GM12865 (cell line): ENCODE measurements at places on chromosomes 5 and 9.

GRCh38 chr9:95383185-95383676 is 65.7 kb upstream of the FANCC start:
- no peak for DNase-seq

- DNase-seq: no peak
Measured at GRCh38 chr5:22844155-22844554, 9.0 kb downstream of the CDH12 start.

GRCh38 chr5:127227881-127228280 is 62.7 kb upstream of the MEGF10 start:
- no peak for DNase-seq

GRCh38 chr5:143056339-143056704 is 286.1 kb downstream of the ARHGAP26 start:
- DNase-seq: peak; percentile 54

- DNase-seq: no peak
Measured at GRCh38 chr9:36268007-36268427, 9.8 kb upstream of the GNE start.

- no peak for DNase-seq
Measured at GRCh38 chr9:126532489-126532888, 81.2 kb upstream of the LMX1B start.

DNA sequence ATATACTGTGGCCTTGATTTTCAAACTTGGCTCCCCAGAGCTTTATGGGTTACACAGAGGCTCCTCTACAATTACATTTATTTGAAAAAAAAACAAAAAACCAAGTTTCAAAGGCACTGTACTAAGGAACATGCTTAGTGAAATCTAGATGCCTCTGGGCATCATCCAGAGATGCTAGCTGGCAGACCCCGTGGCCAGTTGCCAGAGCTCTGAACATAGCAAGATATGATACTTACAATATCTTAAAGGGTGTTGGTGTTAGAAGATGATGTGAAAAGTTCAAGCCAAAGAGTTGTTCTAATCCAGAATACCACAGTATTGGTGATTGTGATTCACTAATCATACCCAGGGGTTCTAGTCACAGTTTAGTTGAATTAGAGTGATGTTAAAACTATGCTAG is 87.8 kb downstream of the JAK2 start:
- DNase-seq: no peak

DNA sequence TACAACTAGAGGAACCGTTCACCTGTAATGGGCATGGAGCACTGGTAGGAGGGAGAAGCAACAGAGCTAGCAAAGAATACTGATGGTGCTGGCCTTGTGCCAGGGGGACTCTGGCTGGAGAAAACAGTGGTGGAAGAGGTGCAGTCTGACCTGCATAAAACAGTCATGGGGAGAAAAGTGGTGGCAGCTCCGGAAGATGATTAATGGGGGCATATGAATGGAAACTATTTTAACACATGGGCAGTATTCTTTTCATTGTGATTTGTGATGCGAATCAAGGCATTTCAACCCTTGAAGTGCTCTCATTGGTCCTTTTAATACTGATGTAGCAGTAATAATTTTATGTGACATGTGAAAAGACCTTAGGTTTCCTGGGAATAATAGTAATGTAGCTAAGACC is 219.6 kb downstream of the ADAMTS6 start:
- no peak for DNase-seq

DNA sequence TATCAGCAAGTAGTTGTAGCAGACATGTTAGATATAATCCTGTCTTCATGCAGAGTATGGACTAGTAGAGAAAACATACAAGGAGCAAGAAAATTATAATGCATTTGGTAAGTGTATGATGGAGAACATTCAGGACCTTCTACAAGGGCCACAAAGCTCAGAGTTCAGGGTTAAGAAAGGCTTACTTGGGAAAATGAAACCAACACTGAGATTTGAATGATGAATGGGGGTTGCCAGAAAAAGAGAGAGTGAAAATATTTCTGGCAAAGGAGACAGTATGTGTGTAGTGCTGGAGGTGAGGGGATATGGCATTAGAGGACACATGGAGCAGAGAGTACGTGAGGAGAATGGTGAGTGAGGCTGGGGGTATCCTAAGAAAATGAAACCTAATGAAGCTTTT is 169.8 kb upstream of the STK32A start:
- DNase-seq: peak; percentile 11

GRCh38 chr9:880725-881124 is 39.2 kb downstream of the DMRT1 start:
- peak; percentile 65 for DNase-seq

DNA sequence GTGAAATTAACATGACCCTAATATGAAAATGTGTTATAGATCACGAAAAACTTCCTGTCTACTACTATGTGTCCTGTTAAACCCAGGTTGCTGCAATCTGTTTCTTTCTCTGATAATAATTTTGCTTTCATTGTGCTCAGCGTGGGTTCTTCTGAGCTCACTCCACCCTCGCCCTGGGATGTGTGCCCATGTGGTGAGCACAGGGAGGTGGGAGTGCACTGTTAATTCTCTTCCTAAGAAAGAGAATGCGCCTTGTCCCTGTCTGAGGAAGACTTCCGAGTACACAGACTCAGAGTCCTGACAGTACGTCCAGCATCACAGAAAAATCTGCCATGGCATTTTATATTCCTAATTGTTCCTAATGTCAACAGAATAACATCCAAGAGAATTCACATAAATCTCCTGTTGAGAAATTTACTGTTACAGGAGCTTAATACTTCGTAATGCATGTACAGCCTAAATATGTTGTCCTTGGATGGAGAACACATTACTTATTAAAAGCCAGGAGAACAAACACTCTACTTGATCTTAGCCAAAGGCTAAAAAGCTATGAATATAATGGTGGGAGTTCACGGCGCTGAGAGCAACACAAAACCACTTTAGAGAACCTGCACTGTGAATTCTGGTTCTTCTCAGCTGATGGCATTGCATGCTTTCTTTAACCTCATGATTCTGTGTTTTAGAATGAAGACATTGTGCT is 102.6 kb downstream of the PDE4D start:
- DNase-seq: no peak

- no peak for DNase-seq
Measured at GRCh38 chr5:38938973-38939372, 93.2 kb downstream of the OSMR start.

- DNase-seq: no peak
Measured at GRCh38 chr5:40089269-40089668, 590.4 kb upstream of the PTGER4 start.

DNA sequence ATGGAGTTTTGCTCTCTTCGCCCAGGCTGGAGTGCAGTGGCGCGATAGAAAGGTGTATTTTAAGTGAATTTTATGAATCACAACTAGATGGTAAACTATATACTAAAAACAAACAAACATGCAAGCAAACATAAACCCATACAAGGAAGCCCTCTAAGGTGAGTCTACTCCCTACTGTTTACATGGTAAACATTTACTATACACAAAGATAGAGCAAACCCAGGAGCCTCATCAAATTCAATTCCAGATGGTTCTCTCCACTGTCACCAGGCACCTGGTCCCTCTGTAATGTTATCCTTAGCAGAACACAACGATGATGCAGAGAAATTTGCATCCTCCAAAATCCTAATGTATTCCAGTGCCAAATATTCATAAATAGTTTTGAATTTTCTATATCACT is 17.9 kb downstream of the ANKH start:
- no peak for DNase-seq

GRCh38 chr9:34957492-34958410 is at the start of gene PHF24:
TSS of gene PHF24 (plus strand) at chr9:34958285. CDS start at chr9:34971299, 13,014 bp downstream.
- DNase-seq: peak; percentile 15

- no peak for DNase-seq
Measured at GRCh38 chr9:128636024-128636390, 20.6 kb downstream of the DYNC2I2 start.

DNA sequence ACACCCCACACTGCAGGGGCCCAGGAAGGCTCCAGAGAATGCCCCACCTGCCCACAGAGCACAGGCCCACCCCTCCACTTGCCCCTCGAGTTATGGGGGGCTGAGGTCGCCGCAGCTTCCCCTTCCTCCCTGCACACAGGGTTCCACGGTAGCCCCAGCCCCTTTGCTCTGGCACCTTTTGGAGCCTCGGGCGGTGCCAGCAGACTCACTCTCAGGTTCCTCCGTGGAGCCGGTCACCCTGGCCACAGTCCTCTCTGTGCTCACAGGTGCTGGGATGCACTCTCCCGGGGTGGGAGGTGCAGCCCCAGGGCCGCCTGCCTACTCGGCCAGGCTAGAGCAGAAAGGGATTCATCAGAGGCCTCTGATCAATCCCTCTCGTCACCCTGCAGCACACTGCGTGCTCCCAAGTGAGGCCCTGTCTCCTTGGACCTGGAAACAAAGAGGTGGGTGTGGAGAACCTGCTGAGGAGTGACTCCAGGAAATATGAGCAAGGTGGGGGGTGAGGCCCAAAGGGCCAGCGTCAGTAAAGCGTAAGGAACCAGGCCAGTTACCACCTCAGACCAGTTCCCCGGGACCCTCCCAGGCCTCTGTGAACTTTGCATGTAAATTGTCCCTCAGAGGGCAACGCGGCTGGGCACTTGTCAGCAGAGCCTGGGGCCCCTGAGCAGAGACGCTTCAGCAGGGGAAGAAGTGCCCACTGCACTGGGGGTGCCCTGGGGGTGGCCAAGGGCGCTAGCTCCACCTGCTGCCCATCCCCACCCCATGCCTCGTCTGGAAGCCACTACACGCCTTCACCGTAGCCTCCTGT is 167.8 kb downstream of the OLFM1 start:
- DNase-seq: no peak

GRCh38 chr5:9244417-9244816 is 301.5 kb downstream of the SEMA5A start:
- no peak for DNase-seq

DNA sequence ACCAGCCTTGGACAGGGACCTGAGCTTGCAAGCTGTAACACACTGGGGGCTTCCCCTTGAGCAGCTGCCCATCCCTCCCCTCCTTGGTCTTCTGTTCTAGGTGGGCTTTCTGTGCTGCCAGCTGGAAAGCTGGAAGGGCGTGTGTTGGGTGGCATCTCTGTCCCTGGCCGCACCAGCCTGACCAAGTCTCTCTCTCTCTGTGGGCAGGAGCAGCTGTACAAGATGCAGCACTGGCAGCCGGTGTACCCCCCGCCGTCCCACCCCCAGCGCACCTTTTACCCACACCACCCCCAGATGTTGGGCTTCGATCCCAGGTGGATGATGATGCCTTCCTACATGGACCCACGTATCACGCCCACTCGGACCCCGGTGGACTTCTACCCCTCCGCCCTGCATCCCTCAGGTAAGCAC is 32.1 kb upstream of the POMT1 start:
- DNase-seq: no peak

- no peak for DNase-seq
Measured at GRCh38 chr5:154015071-154015693, 23.5 kb downstream of the FAM114A2 start.

GRCh38 chr5:160743027-160743426 is 109.0 kb downstream of the ATP10B start:
- DNase-seq: peak; percentile 39

DNA sequence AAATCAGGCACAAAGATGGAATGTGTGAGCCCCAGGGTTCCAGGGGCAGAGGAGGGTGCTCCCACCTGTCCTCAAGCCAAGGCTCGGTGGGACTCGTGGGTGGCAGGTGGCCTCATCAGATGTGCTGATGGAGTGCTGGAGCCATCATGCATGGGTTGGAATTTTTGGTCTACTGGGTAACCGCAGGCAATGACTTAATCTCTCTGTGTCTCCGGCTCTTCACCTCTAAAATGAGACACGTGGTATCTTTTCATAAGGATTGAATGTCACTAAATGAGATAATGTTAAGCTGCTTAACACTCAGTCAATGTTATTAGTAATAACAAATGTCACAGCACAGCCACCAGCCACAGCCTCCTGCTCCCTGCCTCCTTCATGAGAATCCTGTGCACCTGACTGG is 245.5 kb downstream of the HSPA4 start:
- DNase-seq: no peak

GRCh38 chr5:20331826-20332225 is 343.8 kb upstream of the CDH18 start:
- DNase-seq: no peak

GRCh38 chr5:65970481-65971367 is 44.3 kb downstream of the ERBIN start:
- peak; percentile 21 for DNase-seq

- no peak for DNase-seq
Measured at GRCh38 chr5:65292196-65292595, 189.5 kb downstream of the ADAMTS6 start.

- DNase-seq: no peak
Measured at GRCh38 chr5:110359221-110359620, 367.2 kb downstream of the TMEM232 start.

DNA sequence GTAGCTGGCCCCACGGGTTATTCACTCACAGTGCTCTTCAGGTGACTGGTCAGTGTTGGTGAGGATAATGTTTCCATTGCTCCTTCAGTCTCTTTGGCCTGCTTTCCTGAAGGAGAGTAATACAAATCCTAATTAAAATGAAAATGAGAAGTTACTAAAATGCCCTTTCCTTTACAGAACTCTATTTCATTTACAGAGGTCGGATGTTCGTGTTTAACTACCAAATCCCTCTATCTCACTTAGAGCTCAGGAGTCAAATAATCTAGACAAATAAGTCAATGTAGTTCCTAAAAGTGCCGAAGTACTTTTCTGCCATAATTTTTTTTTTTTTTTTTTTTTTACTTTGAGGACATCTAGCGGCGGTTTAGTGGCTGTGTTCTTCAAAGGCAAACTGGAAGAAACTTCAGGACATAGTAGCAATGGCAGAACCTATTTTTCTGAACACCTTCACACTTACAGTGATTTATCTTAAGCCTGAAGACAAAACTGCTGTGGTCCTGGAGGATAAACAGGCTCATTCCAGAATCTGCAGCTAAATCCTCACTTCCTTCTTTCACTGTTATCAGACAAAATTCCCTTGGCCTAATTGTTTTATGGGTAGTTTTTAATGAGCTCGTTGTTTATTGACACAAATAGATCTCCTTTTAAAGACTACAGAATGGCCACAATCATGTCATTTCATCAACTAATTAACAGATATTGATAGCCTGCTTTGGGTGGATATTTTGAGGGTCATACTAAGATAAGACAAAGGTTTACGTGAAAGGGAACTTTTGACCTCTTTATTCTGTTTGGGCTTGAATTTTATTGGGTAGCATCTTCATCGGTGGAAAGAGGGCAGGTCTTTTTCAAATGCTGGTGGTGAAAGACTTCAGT is 207.6 kb upstream of the DMRTA1 start:
- DNase-seq: peak; percentile 37

DNA sequence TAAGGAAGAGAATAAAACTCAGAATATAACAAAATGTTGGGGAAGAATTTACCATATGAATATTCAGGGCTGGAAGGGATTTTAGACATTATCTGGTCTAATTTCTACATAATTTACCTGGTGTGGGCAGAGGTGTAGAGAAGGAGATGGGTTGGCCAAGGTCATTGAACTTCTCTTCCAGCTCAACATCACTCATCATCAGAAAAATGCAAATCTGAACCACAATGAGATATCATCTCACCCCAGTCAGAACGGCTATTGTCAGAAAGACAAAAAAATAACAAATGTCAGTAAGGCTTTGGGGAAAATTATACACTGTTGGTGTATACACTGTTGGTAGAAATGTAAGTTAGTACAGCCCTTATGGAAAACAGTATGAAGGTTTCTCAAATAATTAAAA is 121.7 kb downstream of the PTTG1 start:
- DNase-seq: no peak
